ENCODE measurements at places on chromosomes 7 and 10.

- DNase-seq = peak; percentile 55
Observed at GRCh38 chr10:70528741-70529362, 50.3 kb downstream of the PALD1 start.

- no peak for DNase-seq
Observed at GRCh38 chr7:114689406-114689805, 232.5 kb upstream of the MDFIC start.

DNA sequence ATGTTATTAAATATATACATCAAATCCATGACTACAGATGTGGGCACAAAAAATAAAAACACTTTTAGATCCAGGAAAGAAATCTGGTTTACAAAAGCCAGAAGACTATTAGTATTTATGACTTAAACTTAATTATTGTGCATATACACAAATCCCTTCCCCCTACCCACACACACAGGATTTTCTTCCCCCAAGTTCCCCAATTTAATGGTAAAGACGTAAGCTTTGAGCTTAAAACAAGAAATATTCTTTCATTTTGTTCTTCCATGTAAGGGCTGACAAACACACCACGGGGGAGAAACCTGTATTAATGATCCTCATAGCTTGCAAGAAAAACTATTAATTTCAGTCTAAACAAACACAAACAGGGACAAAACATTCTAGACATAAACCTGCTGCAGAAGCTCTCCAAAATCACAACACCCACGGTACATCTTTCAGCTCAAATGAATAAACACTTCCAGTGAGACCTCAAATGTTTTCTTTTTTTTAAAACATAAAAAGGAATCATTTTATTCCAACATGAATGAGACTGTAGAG lies 28.5 kb downstream of the OSBPL3 start:
- no peak for DNase-seq

DNA sequence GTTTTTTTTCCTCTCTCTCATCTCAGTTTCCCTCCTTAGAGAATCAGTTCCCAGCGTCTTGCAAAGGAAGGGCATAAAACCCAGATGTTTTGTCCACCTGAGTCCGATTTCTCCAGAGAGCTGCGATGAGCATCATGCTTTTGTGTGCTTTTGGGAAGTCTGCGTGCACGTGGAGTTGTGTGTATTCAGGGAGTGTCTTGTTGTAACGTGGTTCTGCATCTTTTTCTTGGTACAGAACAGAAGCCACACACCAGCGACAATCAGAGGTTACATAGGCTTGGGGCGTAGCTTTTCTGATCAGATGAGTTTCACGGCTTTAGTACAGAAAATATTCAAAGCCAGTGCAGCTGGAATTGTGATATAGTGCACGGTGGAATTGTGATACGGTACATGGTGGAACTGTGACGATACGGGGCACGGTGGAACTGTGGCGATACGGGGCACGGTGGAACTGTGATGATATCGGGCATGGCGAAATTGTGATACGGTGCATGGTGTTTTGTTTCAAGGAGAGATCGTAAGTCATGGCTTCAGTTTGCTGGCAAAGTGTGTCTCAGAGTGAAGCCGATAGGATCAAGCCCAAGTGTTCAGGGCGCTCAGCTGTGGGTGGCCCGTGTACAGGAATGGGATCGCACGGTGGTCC lies 32.8 kb downstream of the FOXK1 start:
- DNase-seq = no peak

- DNase-seq = no peak
Observed at GRCh38 chr7:154475864-154476263, 423.7 kb downstream of the DPP6 start.

DNA sequence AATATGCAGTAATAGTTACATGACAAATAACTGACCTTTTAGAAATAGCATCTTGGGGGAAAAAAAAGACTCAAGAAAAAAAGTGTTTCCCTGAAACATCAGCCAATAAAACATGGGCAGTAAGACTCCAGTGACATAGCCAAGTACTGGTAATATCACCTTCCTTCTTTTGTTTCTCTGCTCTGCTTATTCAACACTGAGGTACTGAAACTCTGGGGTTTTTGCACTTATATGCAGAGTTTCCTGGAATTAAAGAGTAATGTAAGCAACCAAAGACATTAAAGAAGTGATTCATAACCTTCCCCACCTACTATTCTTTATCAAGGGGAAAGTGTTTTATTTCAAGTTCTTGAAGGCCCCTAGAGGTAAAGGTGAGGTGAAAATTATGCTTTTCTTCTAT lies 414.5 kb downstream of the GRM8 start:
- DNase-seq = no peak

DNA sequence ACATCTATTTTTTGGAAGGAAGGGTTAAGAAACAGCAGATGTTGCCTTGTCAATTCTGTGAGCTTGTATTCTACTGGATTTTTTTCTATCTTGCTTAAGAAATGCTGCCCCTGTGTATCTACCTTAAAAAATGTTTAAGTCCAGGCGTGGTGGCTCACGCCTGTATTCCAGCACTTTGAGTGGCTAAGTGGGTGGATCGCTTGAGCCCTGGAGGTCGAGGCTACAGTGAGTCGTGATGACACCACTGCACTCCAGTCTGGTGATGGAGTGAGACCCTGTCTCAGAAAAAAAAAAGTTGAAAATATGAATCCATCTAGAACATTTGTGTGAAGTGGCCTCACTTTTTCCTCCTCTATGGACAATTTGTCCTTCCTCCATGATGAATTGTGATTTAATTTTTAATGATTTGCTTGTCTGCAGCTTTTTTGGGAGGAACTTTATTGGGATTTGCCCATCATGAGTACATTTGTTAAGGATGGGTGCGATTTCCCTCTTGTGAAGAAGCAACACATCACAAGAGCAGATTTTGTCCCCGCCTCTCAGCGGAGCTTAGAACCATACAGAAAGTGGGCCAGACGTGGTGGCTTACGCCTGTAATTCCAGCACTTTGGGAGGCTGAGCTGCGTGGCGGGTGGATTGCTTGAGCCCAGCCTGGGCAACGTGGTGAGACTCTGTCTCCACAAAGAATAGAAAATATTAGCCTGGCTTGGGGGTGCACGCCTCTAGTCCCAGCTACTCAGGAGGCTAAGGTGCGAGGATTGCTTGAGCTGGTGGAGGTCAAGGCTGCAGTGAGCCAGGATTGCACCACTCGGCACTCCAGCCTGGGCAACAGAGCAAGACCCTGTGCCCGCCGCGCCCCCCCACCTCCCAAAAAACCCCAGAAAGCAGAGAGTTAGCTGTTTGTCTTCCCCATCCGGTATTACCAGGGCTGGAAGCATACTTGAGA lies 57.7 kb downstream of the DNAJB6 start:
- DNase-seq = no peak

DNA sequence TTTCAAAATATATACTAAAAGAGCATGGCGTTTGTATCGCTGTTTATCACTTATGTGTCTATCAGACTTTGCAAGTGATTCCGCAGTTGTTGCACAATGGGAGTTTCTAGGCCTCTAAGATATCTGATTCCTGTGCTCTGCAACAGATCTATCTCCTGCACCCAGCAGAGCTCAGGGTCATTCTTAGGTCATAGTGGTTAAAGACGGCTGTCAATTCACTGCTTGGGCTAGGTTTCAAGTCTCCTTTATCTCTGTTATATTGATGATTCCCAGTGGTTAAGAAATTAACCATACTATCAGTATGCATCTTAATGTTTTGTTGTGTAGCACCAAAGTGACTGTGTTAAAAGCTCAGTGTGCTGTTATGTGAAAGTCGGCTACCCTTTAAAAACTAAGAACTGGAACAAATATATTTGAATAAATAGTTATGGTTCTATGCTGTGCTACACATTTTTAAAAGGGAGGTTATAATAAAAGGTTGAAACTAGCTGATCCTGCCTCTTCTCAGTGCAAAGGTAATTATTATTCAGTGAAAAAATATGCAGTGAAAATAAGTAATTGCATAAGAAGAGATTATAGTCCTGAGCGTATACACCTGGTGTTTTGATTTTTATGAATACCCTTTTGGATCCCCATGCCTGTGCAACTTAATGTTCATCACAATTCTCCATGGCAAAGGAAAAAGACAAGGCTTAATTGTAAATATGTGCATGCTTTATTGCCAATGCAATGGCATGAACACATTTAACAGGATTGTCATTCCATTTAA lies 24.0 kb downstream of the HOXA1 start:
- DNase-seq = peak; percentile 55

GRCh38 chr10:1166101-1166827 lies 110.1 kb downstream of the WDR37 start:
- DNase-seq = no peak

- no peak for DNase-seq
Observed at GRCh38 chr7:151404216-151405011, 5.4 kb downstream of the WDR86 start.

- no peak for DNase-seq
Observed at GRCh38 chr7:88040694-88041093, 106.6 kb downstream of the ADAM22 start.

GRCh38 chr7:24739306-24739705 lies 18.0 kb downstream of the GSDME start:
- DNase-seq = no peak

DNA sequence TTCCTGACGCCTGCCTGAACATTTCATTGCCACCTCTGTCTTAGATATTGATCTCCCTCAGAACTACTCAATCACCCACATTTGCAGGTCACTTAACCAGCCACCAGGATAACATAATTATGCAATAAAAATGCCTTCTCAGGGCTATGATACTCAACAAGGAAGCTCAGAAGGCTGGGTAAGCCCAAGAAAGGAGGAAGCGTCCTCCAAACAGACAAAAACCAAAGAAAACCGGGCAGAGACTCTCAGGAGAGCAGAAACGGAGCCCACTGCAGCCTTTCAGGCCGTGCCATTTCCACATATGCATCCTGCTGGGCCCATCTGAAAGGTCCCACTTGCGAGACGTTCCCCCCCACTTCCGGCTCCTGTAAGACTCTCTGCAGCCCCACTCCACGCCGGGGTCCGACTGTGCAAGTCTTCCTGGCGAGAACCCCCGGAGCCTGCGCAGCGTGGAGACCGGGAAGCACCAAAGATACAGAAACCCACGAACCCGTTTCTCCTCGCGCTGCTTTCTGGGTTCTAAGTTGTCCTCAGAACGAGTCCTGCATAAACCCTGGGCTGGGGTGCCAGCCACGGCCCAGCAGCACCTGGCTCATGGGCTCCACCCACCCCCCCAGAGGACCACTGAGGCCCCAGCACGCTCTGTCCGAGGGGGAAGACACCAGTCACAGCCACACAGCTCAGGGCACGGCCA lies 83.7 kb downstream of the DIP2C start:
- DNase-seq = no peak

DNA sequence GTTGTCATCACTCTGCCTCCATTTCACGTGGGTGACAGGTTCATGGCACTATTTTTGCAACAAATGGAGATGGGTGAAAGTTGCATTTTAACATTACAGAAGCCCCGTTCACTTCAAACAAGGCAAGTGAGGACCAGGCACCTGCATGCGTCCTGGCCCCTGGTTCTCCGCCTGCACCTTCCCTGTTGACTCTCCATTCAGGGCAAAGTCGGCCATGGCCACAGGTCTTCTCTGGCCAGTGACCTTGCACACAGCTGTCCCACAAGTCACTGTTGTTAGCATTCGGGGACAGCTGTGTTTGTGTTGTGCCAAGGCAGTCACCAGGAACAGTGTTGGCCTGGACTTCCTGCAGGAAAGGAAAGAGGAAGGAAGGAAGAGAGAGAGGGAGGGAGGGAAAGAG lies 554.9 kb downstream of the TCERG1L start:
- DNase-seq = no peak

- DNase-seq = no peak
Observed at GRCh38 chr10:120455004-120455403, 2.0 kb upstream of the PLPP4 start.

GRCh38 chr10:112510384-112510783 lies 63.4 kb downstream of the VTI1A start:
- no peak for DNase-seq

- DNase-seq = no peak
Observed at GRCh38 chr10:51367127-51367526, 292.8 kb downstream of the PRKG1 start.

GRCh38 chr7:151491859-151492258 lies 27.8 kb downstream of the RHEB start:
- DNase-seq = peak; percentile 35

DNA sequence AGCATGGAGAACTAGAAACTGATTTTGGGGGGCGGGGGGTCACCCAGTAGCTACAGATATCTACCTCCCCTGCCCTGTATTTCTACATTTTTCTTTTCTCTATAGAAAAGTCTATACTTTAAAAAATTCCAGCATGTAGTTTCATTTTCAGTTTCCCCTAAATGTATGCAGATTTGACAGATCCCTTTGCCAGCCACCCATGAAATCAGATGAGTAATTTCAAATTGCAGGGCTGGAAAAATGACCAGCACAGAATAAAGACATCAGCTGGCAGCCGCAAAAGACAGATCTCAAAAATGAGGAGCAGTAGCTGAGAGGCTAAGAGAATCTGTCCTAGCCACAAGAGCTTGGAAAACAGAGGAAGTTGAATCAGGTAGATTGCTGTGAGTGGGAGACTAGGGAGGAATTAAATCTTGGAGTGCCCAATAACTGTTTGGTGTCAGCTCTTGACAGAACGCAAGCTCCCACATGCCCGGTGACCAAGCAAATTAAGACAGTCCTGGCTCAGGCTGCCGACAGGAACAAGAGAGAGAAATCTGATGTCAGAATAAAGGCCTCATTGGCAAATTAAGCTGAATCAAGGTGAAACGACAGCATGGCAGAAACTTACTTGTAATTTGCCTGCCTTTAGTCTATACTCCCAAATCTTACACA lies 24.5 kb downstream of the ADRB1 start:
- DNase-seq = no peak

DNA sequence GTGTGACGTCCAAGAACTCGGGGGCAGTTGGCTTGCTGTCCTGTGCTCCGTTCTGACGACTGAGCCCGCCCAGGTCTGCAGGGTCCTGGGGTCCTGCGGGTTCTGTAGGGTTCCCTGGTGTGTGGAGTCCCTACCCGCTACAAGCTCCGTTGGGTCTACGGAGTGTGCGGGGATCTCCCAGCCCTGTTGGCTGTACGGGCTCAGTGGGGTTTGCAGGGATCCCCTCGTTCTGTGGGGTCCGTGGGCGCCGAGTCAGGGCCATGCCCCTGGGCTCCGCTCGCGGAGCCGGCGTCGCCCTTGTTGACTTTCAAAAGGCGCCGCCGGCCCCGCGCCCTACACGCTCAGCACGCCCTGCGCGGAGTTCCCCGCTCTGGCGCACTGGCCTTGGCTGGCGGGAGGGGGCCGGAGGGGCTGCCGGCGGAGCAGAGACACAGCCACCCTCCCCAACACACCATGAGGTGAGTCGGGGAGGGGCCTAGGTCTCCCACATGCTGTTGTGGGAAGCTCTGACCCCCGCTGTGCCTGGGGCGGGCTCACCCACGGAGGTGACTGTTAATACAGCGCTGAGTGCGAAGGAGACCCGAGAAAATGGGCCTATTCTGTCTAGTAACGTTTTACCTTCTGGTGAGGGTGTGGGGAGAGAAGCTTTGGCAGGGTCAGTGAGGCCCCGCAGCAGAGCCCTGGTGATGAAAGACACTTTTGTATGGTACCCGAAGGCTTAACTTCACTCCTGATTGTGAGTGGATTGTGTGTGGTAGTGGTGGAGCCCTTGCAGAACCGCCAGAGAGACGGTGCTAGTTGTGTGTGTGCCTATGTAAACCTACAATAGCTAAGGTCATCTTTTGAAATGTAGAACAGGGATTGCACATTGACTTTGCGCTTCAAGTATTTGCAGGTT lies 8.1 kb downstream of the TASOR2 start:
- peak; percentile 61 for DNase-seq

GRCh38 chr10:58857251-58857805 lies 319.1 kb upstream of the PHYHIPL start:
- DNase-seq = no peak

GRCh38 chr7:37920849-37921805 lies 687 bp downstream of the EPDR1 start:
- peak; percentile 42 for DNase-seq
